Nasal cavity respiratory epithelium epithelial cell of viscerocranial mucosa (primary cell): ENCODE measurements at places on chromosomes 2 and 18. TPM values are rescaled to one million over a fixed set of nuclear protein-coding genes. Genes with fewer than 3 reads are reported as not detected.

The NEB gene
- total RNA-seq: 0.68 and 3.3 TPM in 2 replicates

The FLACC1 gene
- total RNA-seq: 0.34 and 0.71 TPM in 2 replicates

The ANKRD53 gene
- 0.07 TPM in 1 of 2 replicates, not detected in the other for total RNA-seq

The MAP3K19 gene
- not detected in 2 replicates for total RNA-seq

The PLGLB1 gene
- total RNA-seq: 0.34 and 1.4 TPM in 2 replicates

The ANXA4 gene
- 48.9 and 83.1 TPM in 2 replicates for total RNA-seq

The FAM98A gene
- total RNA-seq: 42.0 and 57.7 TPM in 2 replicates
